ENCODE measurements at places on chromosomes 12 and 14.
A peak's percentile ranks its signal among the peaks of the same experiment; 100 is the strongest.

- DNase-seq = no peak
These were observed 40.6 kb downstream of the LTBP2 start for GRCh38 chr14:74571441-74571841.

DNA sequence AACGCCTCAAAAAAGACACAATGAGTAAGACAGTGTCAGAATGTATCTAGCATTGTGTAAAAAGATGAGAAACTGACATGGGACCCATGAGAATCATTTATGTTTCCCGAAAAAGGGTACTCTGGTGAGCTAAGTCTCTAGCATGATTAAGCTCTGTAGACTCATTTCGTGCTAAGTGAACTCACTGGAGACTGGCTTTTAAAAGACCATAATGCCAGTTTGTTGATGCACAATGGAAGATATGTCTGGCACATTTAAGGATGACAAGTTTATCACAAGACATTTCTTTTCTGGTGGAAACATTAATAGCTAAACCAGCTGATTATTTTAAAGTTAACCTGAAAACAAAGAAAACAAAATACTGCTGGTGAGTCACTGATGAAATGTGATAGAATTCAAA lies 233.5 kb downstream of the SLC2A13 start:
- no peak for DNase-seq

- DNase-seq = no peak
These were observed 121.7 kb upstream of the CAND1 start for GRCh38 chr12:67147447-67147846.

DNA sequence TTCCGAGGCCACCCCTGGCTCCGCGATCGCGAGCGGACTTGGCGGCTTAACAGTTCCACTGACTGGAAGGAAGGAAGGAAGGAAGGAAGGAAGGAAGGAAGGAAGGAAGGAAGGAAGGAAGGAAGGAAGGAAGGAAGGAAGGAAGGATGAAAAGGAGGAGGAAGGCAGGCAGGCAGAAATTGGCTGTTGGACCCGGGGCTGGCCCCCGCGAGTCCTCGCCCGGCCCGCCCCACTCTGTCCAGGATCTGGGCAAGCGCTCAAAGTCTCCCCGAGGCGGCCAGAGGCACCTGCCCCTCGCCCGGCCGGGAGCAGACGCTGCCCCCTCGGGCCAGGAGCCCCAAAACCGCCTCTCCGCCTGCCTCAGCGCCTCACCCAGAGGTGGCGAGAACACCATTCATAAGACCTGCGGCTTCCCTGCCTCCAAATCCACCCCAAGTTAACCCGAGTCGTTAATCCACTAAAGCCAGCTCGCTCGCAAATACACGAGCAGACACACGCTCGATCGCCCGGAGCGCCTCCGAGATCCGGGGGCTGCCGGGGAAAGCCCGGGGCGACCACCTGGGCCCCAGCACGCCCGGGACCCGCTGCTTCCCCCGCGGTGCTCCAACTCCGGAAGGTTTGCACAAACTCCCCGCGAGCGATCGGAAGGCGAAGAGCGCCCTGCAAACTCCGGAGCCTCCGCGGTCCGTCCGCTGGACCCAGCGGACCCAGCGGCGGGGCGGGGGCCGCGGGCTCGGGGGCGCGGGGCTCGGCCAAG lies 844 bp downstream of the DPF3 start:
- DNase-seq = no peak

GRCh38 chr12:64427988-64428387 lies 23.8 kb downstream of the XPOT start:
- DNase-seq = no peak

GRCh38 chr14:58793131-58793740 lies 155.5 kb downstream of the DACT1 start:
- no peak for DNase-seq

DNA sequence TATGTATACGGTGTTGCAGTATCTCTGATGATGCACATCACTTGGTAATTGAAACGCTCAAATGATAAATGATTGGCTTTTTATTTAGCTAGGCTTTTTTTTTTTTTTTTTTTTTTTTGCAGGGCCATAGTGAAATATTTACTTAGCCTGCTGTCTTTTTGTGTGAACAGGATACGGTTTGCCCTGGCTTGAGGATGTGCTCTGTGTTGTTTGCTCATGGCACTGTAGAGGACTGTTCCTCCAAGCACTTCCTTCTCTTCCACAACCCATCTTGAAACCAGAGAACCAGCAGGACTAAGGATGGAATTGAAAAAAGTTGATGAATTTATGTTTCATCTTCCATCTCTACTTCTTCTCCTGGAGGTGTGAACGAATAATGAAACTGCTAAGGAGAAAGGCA lies 15.5 kb upstream of the SSPN start:
- no peak for DNase-seq

- DNase-seq = peak; percentile 32
These were observed 86.5 kb upstream of the FOXN3 start for GRCh38 chr14:89503431-89503996.

- no peak for DNase-seq
These were observed 29.9 kb downstream of the RCOR1 start for GRCh38 chr14:102622262-102622885.

GRCh38 chr12:95201056-95201670 lies 16.1 kb downstream of the FGD6 start:
- no peak for DNase-seq

DNA sequence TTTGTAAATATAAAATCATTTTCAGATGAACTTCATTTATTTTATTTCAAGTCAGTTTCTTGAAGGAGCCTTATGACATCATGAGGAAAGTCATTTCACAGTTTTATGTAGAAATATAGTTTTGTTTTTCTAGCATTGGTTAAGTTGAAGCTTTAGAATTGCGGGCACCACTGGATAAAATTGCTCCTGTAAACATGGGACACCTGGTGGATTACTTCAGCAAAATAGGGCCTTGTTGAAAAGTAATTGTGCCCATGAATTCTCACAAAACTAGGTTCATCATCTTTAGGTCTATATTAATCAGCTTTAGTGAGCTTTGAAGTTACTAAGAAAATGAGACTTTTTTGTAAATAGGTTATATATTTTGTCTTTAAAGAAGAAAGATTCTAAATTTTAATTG lies 25.3 kb downstream of the CNTN1 start:
- DNase-seq = no peak

DNA sequence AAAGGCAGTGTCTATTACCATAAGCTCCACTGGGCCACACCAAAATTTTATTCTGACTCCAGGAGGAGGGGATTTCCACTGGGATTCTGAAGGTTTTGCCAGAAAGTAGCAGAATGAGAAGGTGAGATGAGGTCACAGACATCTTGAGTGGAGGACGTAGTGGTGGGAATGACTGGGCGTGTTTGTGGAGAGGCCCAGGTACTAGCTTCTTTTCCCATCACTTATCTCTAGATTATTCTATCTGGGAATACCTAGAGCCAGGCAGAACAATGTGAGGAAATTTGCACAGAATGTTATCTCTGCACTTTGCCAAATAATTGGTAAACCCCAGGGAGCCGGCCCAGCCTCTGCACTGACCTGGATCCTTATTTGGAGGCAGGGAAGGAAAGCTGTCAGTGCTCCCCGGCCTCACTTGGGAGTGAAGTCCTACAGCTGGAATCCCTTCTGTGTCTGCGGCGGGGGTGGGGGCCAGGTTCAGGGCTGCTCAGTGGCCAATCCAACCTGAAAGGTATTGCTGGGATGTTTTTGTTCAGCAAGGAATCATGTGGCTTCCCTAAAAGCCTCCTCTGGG lies 129.4 kb downstream of the C12orf75 start:
- DNase-seq = no peak

Measured in GM19239 (cell line).